ENCODE measurements at places on chromosomes 2 and 18. TPM values are rescaled to one million over a fixed set of nuclear protein-coding genes. Genes with fewer than 3 reads are reported as not detected.

DNA sequence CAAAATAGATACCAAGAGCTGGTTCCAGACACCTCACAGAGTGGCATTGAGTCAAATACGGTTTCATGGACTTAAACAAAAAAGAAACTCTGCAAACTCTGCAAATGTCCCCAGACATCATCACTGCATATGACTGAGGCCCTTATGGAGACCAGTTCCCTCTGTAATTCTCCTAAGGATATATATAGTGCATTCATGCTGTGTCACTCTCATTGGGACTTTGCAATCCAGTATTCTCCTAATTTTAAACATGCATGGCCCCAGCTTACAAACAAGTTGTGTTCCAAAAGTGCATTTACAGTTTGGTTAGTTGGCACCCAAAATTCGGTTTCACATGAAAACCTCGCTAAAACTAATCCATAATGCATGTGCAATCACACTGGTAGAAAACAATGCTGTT, 18.6 kb upstream of the INO80C start:
- no peak overlapping the region for H3K27ac ChIP-seq
- H3K4me1 ChIP-seq: peaks cover 4% of the 10 kb centered on the region
- no peak overlapping the region for H3K4me3 ChIP-seq
- no peaks in the 10 kb centered on the region for H3K36me3 ChIP-seq

DNA sequence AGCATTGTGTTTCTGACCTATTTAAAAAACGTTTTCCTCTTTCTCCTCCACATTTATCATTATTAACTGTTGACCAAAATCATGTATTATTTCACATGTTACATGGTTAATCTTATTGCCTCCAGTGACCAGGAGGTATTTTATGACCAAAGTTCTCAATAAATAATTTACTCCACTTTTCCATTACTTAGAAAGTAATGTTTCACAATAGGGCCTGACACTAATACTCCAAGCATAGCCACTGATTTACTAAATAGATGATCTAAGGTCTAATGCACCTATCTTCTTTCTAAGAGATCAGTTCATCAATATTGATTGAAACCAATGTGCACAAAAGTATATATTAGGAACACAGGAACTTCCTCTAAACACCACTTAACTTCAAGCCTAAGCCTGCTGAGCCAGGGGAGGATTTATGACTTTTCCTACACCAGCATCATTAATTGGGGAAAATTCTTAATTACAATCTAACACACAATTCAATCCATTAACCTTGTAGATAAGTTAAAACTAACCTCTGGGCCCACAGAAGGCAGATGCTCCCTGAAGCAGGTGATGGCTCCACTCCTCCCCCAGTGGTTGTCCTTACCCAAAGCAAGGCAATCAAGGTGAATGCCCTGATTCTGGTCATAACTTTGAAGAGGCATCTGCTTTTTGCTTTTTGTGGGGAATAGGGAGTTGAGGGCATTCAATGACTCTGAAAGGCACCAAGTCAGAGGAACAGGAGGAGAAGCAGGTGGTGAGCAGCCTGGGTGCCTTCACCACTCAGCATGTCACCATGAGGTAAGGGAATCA, 33.9 kb downstream of the RBMS1 start:
- H3K4me3 ChIP-seq: no peak overlapping the region
- no peaks in the 10 kb centered on the region for H3K36me3 ChIP-seq
- no peaks in the 10 kb centered on the region for H3K27me3 ChIP-seq
- no peak for DNase-seq

DNA sequence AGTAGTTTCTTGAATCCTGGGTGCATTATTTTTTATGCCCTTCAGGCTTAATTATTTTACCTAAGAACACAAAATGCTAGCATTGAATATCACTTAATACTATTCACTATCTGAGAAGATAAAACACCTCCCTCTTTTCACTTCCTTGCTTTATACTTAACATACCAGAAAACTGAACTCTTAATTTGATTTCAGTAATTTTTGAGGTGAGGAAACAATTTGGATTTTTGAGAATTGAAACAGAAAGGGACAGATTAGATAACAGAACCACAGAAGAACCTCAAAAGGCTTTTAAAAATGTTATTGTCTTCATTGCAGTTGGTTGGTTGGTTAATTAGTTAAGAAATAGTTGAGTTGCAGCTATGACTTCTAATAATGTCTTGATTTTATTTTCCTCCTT, 69.5 kb downstream of the GPD2 start:
- no peak for DNase-seq
- no peak overlapping the region for H3K4me3 ChIP-seq
- no peaks in the 10 kb centered on the region for H3K27me3 ChIP-seq
- no peaks in the 10 kb centered on the region for H3K4me1 ChIP-seq

DNA sequence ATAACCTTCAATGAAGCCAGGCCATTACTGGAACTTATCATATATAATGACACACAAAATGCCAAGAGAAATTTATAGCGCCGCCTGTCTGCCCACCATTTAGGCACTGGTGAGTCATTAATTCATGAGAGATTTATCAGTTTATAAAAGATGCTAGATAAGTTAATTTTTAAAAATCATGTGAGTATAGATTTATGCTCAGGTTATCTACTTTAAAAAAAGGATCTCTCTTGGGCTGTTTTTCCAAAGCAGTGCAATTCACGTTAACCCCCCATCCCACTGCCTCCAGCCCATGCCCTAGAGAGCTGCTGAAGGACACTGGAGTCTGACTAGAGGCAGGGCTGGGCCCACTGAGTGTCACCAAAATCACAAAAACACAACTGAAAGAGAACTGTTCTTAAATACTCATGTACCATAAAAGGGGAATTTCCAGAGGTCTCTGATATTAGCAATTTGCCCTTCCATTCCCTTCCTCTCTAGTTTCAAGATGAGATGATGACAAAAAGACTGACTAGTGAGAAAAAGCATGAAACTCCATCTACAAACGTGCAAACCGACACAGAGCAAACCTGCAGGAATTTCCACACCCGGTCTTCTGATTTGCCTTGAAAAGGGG, 160.8 kb downstream of the BCL2 start:
- H3K4me1 ChIP-seq: peaks cover 38% of the 10 kb centered on the region
- no peak overlapping the region for H3K27ac ChIP-seq
- no peaks in the 10 kb centered on the region for H3K27me3 ChIP-seq
- no peak overlapping the region for H3K4me3 ChIP-seq
- no peak for DNase-seq

The UGT1A8 gene
- not detected for total RNA-seq

GRCh38 chr18:37471637-37472036, 94.0 kb downstream of the CELF4 start:
- H3K4me1 ChIP-seq: no peaks in the 10 kb centered on the region
- H3K4me3 ChIP-seq: no peak overlapping the region
- no peak for DNase-seq
- H3K27me3 ChIP-seq: no peaks in the 10 kb centered on the region

GRCh38 chr2:186518945-186519344, 32.9 kb downstream of the ZC3H15 start:
- H3K27me3 ChIP-seq: no peaks in the 10 kb centered on the region
- H3K4me3 ChIP-seq: no peak overlapping the region
- no peak for DNase-seq
- H3K27ac ChIP-seq: no peak overlapping the region

The CHRNA1 gene
- not detected for total RNA-seq

The TYMS gene
- total RNA-seq: 6.4 TPM

- H3K27ac ChIP-seq: no peak overlapping the region
- no peaks in the 10 kb centered on the region for H3K27me3 ChIP-seq
- no peak for DNase-seq
- H3K36me3 ChIP-seq: no peaks in the 10 kb centered on the region
- H3K4me1 ChIP-seq: no peaks in the 10 kb centered on the region
Observed at GRCh38 chr2:71700041-71700657, 246.8 kb downstream of the DYSF start.

GRCh38 chr2:112902816-112903215, 8.1 kb upstream of the IL37 start:
- no peaks in the 10 kb centered on the region for H3K4me1 ChIP-seq
- H3K27me3 ChIP-seq: no peaks in the 10 kb centered on the region
- H3K27ac ChIP-seq: no peak overlapping the region
- DNase-seq: no peak
- H3K36me3 ChIP-seq: no peaks in the 10 kb centered on the region

- no peak overlapping the region for H3K27ac ChIP-seq
- no peaks in the 10 kb centered on the region for H3K27me3 ChIP-seq
- no peak for DNase-seq
- no peak overlapping the region for H3K4me3 ChIP-seq
- H3K36me3 ChIP-seq: no peaks in the 10 kb centered on the region
Observed at GRCh38 chr18:36530676-36531405, 233.3 kb downstream of the FHOD3 start.

GRCh38 chr2:101197215-101197745, 46.1 kb upstream of the TBC1D8 start:
- no peaks in the 10 kb centered on the region for H3K4me1 ChIP-seq
- no peaks in the 10 kb centered on the region for H3K27me3 ChIP-seq
- H3K4me3 ChIP-seq: no peak overlapping the region
- no peak overlapping the region for H3K27ac ChIP-seq
- no peak for DNase-seq
- no peaks in the 10 kb centered on the region for H3K36me3 ChIP-seq

- H3K4me3 ChIP-seq: no peak overlapping the region
- no peak overlapping the region for H3K27ac ChIP-seq
- no peaks in the 10 kb centered on the region for H3K4me1 ChIP-seq
- DNase-seq: peak; percentile 1
Observed at GRCh38 chr2:232375164-232375563, 3.4 kb upstream of the ALPP start.

DNA sequence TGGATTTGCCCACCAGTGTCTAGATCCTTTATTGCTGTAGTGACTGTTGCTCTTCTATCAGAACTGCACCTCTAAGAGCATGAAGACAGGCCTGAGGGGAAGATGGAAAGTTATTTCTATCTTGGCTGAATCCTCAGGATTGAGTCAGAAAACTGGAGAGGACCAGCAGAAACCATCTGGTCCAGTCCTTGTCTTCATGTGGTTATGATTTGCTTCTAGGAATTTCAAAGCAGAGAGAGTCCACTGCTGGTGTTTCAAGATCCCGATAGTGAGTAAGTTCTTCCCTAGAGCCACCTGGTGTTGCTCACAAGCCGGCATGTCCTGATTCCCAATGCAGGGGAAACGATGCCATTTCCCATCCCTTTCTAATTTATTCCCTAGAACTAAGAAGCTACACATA, 84.2 kb downstream of the NCKAP5 start:
- DNase-seq: no peak
- H3K4me3 ChIP-seq: no peak overlapping the region
- H3K27me3 ChIP-seq: no peaks in the 10 kb centered on the region
- H3K36me3 ChIP-seq: no peaks in the 10 kb centered on the region

The KCNE4 gene
- 1.2 TPM for total RNA-seq

The RAB17 gene
- 60.1 TPM for total RNA-seq

The ITPRID2 gene
- 190 TPM for total RNA-seq

The LYG1 gene
- total RNA-seq: 1.0 TPM

- H3K4me1 ChIP-seq: peaks cover 30% of the 10 kb centered on the region
- no peaks in the 10 kb centered on the region for H3K36me3 ChIP-seq
Observed at GRCh38 chr2:127416506-127417001, 1.7 kb upstream of the PROC start.

GRCh38 chr2:7913974-7914373, 767.9 kb upstream of the ID2 start:
- no peak overlapping the region for H3K4me3 ChIP-seq
- no peak for DNase-seq
- no peaks in the 10 kb centered on the region for H3K27me3 ChIP-seq
- no peaks in the 10 kb centered on the region for H3K4me1 ChIP-seq
- H3K27ac ChIP-seq: no peak overlapping the region

DNA sequence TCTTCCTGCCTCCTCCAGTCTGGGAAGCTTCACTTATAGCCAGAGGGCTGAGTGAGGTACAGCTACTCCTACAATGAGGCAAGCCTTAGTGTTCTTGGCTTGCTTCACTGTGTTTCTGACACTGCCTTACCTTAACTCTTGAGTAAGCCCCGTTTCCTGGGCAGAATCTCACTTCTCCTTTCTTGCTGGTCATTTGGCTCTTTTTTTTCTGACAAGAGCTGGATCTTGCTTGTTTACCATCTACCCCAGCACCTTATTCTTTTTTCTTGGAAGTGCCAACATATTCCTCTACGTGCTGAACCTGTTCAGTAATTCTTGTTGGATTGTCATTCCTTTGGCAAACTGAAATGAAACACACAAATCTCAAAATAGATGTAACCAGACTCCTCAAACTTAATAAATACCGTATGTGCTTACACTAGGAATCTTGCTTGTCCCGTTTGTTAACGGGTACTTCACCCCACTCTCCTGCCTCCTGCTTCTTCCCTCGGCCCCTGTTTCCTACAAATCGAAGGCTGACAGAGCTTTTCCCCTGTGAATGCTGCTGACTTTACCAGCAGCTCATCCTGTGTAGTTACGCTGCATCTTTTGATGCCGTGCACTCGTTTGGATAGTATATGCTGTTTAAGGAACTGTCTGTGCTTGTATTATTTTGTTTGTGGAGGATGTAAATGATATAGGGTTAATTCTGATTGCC, 132.2 kb downstream of the FMNL2 start:
- H3K36me3 ChIP-seq: no peaks in the 10 kb centered on the region
- peak overlapping the region; percentile 64 for H3K27ac ChIP-seq
- no peaks in the 10 kb centered on the region for H3K27me3 ChIP-seq
- H3K4me1 ChIP-seq: peaks cover 77% of the 10 kb centered on the region

The REV1 gene
- total RNA-seq: 50.7 TPM

The SERPINB12 gene
- total RNA-seq: not detected

All from lower lobe of right lung (tissue), 2 donors.